ENCODE measurements at places on chromosomes 7 and 10.

DNA sequence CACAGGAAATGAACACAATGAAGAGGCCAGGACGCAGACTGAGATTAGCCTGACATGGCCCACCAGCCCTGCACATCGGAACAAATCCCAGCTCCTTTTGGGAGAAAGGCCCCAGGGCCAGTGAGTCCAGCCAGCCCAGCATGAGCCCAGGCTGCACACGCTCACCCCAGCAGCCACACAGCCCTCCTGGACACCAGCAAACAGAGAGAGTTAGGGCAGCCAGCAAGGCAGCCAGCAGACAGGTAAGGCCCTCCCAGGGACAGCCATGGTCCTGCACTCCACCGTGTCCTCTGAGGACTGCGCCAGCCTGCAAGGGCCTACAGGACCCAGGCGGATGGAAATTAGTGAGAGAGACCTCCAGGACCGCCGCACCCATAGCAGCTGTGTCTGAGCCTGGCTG is 8.1 kb upstream of the GRID1 start:
- no peak for DNase-seq

GRCh38 chr10:55449981-55450380 is 649.0 kb upstream of the PCDH15 start:
- no peak for DNase-seq

GRCh38 chr10:105605918-105606317 is 964.8 kb downstream of the SORCS3 start:
- no peak for DNase-seq

- DNase-seq, result no peak
These were observed 250.7 kb upstream of the MYO3A start for GRCh38 chr10:25683344-25683743.

DNA sequence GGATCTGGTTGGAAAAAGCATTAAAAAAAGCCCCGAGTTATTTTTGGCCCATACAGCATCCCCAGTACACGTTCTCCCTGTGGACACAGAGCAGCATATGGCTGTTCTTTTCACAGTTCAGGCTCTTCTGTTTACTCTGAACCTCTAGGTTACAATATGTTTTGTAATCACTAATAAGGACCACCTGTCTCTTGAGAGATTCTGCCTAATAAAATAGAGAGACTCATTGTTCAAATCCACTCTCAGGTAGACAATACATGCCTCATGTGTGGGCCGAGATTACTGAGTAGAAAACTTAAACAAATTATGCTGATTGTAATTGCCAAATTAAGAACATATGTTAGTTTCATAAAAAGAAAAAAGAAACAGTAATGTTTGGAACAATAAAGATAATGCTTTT is 647.7 kb downstream of the GRM8 start:
- DNase-seq, result no peak

DNA sequence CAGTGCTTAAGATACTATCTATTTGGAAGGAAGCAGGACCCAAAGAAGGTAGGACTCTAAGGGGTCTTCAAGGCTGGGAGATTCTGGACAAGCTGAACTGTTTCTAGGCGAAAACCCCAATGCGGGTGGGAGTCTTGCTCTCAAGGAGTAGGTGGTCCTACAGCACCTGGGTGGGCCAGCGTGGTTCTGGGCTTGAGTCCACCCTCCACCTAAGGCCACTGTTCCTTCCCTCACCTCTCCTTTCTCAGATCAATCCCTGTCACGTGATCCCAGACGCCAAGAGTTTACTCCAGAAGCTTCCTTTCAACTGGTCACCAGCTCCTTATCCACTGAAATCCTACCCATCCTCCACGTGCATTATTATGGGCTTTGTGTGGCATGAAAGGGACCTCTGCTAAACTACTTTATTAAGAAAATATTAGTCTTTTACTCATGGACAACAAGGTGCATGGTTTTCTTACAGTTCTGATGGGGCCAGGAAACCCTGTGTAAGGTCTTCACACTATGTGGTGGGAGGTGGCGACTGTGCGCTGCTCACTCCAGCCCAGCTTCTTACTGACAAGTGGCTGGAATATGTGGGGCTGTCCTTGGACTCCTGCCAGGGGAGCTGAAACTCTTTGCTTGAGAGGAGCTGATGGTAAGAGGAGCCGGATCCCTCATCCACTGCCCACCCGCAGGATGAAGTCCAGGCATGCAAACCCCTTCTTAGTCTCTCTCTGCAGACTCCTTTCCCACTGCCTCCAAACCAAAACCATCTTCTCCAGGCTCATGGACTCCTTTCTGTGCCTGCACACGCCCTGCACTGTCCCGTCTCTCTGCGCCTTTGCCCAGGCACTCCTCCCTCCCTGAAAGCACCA is 1.6 kb downstream of the ZNF746 start:
- peak; percentile 21 for DNase-seq

GRCh38 chr7:18489624-18490023 is 5.9 kb upstream of the HDAC9 start:
- DNase-seq, result no peak

- no peak for DNase-seq
These were observed 5.4 kb downstream of the CAV1 start for GRCh38 chr7:116530107-116530820.

GRCh38 chr7:111138586-111138985 is 47.7 kb downstream of the LRRN3 start:
- no peak for DNase-seq

GRCh38 chr7:15862016-15862780 is 175.7 kb upstream of the MEOX2 start:
- no peak for DNase-seq

DNA sequence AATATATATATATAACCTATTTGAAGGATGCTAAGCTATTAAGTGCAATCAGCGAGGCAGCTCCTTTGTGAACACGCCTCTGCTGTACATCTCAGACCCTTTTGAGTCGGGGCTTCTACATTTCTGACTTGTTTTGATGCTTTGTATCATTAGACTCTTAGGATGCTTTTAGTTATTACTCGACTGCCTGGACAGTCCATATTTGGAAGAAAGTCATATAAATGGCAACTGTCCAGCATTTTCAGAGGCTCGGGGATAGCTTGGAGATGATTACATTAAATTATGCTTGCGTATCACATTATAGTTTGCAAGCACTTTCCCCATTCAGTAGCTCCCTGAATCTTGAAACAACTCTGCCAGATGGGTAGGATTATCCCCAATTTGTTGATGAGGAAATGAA is 257.9 kb downstream of the PTEN start:
- DNase-seq, result no peak

- no peak for DNase-seq
These were observed 18.8 kb upstream of the PDCD4 start for GRCh38 chr10:110852947-110853346.

DNA sequence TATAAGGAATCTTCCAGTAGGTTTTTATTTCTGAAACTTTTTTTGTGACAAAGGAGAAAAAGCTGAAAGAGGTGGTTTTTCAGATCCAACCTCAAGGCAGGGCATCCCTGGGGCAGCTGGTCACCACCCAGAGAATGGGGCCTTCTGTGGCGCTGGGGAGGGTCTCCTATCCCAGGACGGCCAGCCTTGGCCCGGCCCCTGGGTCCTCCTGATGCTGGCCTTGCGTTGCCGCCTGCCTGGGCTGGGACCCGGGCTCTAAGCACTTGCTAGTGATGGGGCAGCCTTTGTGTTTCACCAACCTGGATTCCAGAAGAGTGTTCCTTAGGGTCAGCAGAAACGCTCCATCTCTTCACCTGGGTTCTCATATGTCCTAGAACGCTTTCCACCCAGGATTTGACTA is 16.3 kb downstream of the SHH start:
- DNase-seq, result no peak

GRCh38 chr7:44052771-44053365 is 8.4 kb downstream of the DBNL start:
- DNase-seq, result no peak

DNA sequence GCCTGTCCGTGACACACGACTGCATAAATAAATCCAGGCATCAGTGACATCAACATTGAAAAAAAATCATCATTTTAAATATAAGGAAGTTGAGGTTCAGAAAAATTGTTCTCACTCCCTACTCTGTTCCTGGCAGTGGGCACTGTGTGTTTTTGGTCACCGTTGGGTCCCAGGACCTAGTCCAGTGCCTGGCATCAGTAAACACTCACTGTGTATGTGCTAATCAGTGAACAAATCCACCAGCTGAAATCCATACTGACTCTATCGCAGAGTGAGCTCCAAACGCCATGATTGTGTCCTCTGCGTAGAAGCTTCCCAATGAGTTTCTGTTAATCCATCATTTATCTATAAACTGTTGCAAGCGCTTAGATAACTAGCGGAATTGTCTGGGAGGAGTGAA is 41.2 kb downstream of the ITIH2 start:
- no peak for DNase-seq

DNA sequence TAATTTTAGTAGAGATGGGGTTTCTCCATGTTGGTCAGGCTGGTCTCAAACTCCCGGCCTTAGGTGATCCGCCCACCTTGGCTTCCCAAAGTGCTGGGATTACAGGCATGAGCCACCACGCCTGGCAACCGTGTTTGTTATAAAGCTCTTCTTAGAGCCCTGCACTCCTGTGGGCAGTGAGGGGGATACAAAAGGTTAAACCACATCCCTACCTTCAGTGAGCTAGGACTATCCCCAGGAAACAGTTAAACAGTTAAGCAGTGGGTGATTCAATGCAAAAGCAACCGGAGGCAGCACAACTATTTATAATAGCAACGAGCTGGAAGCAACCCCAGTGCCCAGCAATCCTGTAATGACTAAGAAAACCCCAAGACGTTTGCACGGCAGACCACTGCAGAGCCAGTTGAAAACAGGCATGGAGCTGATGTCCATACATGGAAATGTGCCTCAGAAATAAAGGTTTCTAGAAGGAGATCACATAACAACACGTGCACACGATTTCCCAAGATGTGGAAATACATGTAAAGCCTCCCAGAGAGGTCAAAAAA is 107.2 kb upstream of the LYZL2 start:
- DNase-seq, result peak; percentile 95

DNA sequence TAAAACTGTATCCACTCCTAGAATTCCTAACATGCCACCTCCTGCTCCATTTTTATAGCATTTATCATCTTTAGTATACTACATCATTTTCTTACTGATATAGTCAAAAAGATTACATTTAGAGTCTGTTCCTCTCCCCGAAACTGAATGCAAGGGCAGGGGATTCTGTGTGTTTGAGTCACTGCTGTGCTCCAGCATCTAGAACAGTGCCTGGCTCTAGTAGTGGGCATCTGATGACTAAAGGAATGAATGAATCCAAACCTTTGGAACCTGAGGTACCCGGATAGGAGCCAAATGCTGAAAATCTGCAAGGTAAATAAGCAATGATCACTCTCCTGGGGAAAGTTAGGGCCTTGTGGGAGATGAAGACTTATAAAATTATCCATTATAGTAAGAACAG is 18.9 kb downstream of the GOT1 start:
- no peak for DNase-seq

- no peak for DNase-seq
These were observed 112.2 kb downstream of the CRPPA start for GRCh38 chr7:16309129-16309528.

DNA sequence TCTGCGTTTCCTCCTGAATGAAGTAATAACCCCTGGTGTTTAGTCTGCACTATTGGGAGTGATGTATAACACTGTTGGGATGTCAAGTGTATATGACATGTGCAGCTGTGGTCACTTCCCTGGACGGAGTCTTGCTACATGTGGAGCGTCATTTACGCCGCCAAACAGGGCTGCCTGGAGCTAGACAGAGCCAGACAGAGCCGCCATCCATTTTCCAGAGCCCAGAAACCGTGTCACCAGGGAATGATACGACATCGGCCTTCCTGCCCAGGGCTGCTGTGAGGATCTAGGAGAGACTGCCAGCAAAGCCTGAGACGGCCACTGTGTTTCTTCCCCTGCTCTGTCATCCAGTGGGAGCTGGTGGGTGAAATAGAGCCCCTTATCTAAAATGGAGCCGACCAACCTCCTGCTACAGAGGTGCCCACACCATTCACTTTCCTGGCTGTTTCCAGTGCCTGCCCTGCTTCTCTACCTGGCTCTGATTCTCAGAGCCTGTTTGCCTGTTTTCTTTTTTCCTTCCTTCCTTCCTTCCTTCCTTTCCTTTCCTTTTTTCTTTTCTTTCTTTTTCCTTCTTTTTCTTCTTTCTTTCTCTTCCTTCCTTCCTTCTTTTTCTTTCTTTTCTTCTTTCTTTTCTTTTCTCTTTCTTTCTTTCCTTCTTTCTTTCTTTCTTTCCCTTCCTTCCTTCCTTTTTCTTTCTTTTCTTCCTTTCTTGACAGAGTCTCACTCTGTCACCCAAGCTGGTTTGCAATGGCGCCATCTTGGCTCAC is 13.3 kb upstream of the FGFR2 start:
- no peak for DNase-seq

DNA sequence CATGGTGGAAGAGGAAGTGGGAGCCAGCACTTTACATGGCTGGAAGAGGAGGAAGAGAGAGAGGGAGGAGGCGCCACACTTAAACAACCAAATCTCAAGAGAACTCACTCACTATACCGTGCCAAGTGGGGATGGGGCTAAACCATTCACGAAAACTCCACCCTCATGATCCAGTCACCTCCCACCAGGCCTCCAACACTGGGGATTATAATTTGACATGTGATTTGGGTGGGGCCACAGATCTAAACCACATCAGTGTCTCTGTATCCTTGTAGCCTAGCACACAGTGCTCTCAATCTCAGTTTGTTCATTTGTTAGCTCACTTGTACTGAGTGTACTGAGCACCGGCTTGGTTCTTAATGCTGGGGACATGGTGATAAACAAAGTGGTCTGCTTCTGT is 228.3 kb downstream of the BUB3 start:
- no peak for DNase-seq

GRCh38 chr7:18202315-18203045 is 174.8 kb upstream of the PRPS1L1 start:
- DNase-seq, result no peak

DNA sequence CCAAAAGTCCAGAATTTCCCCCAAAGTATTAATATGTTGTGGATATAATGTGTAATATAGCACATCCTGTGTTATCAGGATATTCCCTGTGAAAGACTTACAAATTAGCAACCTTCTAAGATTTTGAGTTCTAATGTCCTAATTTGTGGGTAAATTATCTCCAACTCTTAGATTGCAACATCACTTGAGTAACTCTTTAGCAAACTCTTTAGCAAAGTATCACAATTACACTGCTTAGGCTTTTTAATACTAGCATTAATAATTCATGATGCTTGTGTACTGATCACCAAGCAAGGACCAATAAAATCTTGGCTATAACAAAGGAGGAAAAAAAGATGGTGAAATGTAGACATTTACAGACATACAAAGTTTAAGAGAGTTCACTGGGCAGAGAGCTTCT is 27.7 kb downstream of the HIP1 start:
- DNase-seq, result no peak

GRCh38 chr7:78264105-78264504 is 465.5 kb downstream of the PHTF2 start:
- no peak for DNase-seq

DNA sequence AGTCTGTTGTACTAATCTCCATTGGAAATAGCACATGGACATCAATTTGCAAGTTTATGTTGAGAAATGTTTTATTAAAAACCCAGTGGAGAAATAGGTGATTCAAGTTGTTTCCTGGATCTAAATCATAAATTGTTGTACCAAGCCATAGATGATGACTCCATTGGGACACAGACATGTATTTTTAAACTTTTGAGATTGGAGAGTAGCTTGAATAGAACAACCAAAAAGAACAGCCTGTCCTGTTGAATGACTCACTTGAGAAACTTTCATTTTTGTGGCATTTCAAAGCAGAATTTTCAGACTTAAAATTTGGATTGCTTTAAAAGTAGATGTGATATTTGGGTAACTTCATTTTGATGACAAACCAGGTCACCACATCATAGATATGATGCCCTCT is 197.5 kb downstream of the GPAM start:
- no peak for DNase-seq

GRCh38 chr10:94427166-94427565 is 24.8 kb downstream of the TBC1D12 start:
- no peak for DNase-seq
